ENCODE measurements at places on chromosomes 12 and 14.

- DNase-seq: peak; percentile 32
These were observed 27.8 kb upstream of the PNMA1 start for GRCh38 chr14:73741876-73742519.

DNA sequence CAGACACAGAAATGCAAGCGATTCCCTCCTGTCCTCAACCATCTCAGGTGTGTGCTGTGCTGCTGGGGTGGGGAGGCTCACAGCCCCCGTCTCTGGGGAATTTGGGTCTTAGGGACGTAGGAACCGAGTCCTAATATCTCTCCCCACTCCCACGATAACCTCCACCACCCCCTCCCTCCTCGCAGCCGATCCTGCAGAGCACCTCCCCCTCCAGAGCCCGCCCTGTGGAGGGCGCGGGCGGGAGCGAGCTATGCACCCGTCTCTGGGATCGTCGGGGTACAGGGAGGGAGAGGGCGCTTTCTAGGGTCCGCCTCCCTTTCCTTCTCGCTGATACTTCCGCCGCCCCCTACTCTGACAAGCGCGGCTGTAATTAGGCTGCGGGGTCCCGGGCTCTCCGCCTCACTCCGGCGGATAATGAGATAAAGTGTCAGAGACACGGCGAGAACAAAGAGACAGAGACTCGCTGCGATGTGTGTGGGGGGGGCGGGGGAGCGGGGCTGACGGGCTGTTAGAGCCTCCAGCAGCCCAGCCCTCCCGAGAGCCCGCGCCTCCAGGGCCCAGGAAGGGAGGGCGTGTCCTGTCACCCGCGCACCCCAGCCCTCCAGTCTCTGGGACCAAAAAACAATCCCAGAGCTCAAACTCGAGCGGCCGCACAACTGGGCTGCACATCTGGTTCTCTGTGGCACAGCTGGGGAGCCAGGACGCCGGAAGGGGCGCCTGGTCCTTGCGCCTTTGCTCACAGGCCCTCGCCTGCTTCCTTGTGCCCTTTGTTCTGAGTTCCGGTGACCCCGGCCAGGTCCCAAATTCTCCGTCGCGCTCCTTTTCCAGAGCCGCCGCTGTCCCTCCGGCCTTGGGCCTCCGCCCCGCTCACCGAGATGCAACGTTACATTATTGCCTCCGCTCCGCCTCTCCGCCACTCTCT, 8.7 kb downstream of the SHMT2 start:
- DNase-seq: no peak

- peak; percentile 19 for DNase-seq
These were observed 2.9 kb upstream of the CMAS start for GRCh38 chr12:22042976-22043669.

GRCh38 chr12:49548822-49549648, 10.2 kb downstream of the KCNH3 start:
- peak; percentile 33 for DNase-seq

DNA sequence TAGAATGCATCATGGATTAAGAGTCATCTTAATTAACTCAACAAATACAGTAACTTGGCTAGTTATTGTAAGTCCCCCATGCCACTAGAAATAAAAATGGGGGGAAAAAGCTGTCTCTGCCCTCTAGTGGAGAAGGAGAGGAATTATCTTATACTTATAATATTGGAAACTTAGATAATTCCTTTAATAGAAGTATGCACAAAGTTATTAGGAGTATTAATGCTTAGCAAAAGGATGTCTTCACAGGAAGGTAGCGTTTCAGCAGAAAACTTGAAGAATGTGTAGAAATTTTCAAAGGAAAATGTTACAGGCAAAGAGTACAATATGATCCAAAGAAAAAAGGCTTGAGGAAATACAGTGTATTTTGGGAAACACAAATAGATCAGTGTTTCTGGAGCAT, 19.8 kb downstream of the OR5AU1 start:
- peak; percentile 4 for DNase-seq

DNA sequence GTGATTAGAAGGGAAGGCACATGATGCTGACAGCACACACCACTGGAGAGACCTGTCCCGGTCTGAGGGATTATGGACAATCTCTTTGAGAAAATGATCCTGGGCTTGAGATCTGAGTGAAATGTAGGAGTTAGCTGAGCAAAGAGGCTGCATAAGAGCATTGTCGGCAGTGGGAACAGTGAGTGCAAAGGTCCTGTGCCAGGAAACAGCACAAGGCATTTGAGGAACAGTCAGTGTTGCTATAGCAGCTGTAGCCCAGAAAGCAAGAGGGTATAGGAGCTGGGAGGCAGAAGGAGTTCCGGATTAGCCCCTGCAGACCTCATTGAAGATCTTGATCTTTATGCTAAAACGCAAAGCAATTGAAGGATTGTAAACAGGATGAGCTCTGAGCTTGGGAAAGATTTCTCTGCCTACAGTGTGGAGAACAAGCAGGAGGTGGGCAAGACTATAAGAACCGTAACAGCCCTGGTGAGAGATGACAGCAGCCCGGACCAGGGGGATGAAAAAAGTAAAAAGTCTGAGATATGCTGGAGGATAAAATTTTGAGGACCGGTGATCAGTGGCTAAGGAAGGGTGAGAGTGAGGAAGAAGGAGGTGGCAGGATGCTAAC, 28.5 kb downstream of the CFL2 start:
- DNase-seq: no peak

- DNase-seq: no peak
These were observed 14.3 kb downstream of the PACS2 start for GRCh38 chr14:105328678-105329390.

DNA sequence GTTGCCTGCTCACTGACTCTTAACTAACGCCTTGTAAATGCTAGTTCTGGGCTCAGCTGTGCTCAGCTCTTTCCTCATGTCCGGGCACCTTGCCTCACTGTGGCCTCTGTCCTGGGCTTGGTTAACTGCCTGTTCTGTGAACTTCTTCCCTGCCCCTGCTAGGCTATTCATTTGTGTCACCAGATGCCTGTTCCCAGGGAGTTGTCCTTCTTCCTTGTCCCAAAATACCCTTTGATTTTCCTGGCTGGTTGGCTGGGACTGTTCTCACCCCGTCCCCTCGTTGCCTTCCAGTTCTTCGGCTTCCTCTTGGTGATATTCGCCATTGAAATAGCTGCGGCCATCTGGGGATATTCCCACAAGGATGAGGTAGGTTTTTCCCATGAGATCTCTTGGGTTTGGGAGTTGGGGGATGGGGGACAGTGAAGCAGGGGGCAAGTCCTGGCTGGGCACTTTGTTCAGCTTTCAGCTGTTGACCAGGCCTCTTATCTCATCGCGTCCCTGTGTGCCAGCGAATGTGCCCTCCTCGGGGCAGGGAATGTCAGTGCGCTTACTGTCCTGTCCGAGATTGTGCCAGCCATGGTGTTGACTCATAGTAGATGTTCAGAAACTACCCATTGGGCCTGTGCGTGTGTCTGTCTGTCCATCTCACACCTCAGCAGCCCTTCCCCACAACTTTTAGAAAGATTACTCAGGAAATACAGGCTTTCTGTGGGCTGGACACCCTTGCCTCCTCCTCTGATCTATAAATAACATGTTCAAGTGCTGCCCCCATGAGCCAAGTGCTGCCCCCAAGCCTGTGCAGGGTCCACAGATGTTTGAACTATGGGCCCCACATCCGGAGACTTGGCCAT, 33.1 kb downstream of the CD9 start:
- no peak for DNase-seq

DNA sequence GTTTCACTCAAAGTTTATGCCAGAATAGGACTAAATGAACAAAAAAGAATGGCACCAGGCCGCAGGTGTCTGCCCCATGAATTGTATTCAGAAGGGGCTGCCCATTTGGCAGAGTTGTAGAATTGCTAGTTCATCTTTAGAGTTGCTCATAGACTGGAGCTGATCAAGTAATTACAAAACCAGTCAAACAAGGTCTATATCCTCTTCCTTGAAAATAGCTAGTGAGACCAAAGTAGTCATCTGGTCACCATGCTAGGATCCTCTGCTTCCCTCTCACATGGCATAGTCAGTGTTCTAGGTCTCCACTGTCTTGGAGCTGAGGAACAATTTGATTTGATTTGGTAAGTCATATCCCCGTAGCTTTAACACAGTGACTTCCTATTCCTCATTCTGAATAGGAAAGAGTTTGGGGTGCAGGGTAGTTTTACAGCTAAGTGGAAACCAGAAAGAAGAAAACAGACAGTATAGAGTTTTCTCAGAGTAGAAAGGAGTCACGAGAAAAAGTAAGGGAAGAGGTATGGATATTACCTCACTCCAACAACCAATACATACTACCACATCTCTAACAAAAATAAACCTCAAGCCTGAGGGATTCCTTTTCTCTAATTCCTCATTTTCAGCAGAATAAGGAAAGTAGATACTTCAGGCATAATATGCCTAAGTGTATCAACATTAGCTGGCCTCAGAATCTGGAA, 252.1 kb downstream of the PAWR start:
- DNase-seq: no peak

- DNase-seq: no peak
These were observed at the start of gene SLC7A8 for GRCh38 chr14:23183479-23183878. TSS of gene SLC7A8 (minus strand) at chr14:23183660. CDS start at chr14:23182914, 746 bp downstream.

DNA sequence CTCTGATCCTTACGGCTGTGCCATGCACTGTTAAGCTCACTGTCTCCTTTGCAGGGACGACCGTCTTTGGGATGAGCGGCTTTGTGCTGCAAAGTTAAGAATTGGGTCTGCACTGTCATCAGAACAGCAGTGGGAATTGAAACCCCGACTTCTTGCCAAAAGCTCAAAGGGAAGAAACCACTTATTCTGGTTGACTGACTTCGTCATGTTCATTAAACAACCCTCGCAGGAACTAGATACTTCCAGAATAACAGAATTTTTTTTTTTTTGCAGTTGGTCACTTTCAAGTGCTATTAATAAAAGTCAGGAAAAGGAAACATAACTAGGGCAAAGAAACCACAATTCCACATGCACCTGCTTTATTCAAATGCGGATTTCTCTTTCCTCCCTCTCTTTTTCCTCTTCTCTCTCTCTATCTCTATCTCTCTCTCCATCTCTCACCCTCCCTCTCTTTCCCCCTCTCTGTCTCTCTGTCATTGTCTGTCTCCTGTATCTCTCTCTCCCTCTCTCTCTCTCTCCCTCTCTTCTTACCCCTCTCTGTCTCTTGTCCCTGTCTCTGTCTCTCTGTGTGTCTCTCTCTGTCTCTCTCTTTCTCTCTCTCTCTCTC, 12.3 kb upstream of the GLT1D1 start:
- DNase-seq: no peak

DNA sequence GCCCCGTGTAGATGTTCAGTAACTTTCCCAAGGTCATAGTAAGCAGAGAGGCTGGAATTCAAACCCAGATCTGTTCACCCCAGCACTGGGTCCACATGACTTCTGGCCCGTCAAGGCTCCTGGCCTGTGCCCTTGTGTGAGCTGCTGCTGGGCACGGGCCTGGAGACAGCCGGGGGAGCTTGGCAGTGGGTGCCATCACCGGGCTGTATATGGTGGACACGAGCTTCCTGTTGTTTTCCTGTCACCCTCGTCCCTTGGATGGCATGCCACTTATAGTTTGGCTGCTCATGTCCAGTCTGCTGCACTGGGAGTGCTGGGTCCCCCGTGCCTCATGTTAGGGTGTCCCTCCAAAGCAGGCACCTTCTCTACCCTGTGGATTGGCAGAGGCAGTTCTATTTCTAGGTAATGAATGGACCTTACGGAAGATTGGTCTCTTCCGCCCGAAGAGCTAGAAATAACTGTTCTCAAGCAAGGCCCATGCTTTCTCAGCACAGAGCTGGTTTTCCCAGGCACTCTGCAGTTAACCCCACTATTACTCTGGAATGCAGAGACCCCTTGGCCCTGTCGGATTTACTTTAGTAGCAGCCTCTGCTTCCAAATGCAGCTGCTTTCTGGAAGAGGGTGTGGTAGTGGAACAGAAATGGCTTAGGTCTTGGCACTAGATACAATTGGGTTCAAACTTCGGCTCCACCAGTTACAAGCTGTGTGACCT, 44.3 kb downstream of the ELK3 start:
- DNase-seq: no peak

GRCh38 chr12:22029991-22030390, 16.0 kb upstream of the CMAS start:
- DNase-seq: no peak

DNA sequence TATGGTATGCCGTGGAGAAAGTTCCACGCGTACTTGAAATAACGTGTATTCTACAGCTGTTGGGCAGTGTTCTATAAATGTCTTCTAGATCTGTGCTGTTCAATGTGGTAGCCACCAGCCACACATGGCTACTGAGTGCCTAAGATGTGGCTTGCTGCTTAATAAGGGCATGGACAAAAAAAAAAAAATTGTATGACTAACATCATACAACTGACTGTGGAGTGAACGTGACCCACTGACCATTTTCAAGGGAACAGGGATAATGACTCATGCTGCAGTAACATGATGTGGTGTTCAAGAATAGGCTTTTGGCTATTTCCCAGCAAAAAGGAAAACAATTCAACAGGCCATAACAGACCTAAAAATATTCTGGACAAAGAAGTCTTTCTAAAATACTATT, 13.0 kb downstream of the ATG14 start:
- DNase-seq: peak; percentile 96

DNA sequence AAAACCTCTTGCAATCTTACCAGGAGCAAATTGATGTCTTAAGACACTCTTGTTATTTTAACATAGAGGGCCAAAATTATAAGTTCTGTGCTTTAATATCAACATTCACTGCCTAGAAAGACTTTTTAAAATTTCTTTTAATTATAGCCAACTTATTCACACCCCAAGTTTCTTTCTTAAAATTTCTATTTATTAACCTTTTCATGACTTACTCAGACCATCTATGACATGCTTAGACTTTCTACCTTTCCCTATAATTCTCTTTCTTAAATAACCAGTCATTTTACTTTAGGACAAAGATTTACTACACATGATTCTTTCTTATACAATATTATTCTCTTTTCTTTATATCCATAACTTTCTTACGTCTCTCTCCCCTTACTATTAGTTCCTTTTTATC, 220.4 kb downstream of the NUBPL start:
- peak; percentile 12 for DNase-seq

DNA sequence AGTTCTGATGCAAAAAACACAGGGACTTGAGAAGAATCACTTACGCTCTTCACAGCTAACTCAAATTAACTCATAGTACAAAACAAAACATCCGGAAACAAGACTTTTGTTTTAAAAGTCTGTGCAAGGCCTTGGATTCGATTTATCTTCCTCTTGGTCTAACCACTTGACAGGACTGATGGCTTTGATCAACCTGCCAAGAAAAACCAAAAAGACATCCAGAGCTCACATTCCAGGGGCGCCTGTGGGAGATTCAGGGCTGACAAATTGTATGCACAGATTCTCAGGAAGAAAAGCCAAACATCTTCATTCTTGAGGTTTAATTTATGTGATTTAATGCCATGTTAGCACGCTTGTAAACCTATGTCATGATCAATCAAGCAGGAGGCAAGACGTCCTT, 129.1 kb upstream of the TMCC3 start:
- DNase-seq: peak; percentile 97

GRCh38 chr14:74843653-74844052, 32.3 kb downstream of the PROX2 start:
- peak; percentile 84 for DNase-seq

GRCh38 chr12:31631809-31632208, 27.7 kb upstream of the ETFBKMT start:
- DNase-seq: no peak

DNA sequence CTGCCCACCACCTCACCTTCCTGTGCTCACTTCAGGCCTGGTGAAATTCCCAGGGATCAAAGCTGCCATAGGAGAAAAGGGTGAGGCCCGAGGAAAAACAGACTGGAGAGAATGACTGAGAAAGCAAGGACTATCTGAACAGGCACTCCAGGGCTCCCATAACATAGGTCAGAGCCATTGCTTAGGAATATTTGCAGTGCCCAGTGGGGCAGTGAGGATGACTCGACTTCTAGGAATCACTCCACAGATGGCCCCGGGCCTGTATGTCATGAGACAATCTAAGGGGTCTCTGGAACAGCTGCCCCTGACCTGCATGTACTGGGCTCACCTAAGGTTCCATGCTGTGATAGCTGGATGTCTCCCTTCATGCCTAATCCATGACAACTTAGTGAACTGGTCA, 51.6 kb downstream of the GPHB5 start:
- no peak for DNase-seq

Measured in fibroblast of skin of right quadriceps (primary cell).